Transverse colon (tissue), 4 donors: ENCODE measurements at places on chromosomes 5 and 9. TPM values are rescaled to one million over a fixed set of nuclear protein-coding genes. Genes with fewer than 3 reads are reported as not detected.

The CCDC192 gene
- not detected for total RNA-seq

The ADAMTS12 gene
- 0.60 TPM for total RNA-seq

The CTNND2 gene
- not detected for total RNA-seq

The MED10 gene
- total RNA-seq = 9.4 TPM

The PCDHGC5 gene
- 0.20 TPM for total RNA-seq

The MRPS2 gene
- total RNA-seq = 26.0 TPM

The FAM221B gene
- total RNA-seq = 0.14 TPM
